ENCODE measurements at places on chromosomes 13 and 19.

DNA sequence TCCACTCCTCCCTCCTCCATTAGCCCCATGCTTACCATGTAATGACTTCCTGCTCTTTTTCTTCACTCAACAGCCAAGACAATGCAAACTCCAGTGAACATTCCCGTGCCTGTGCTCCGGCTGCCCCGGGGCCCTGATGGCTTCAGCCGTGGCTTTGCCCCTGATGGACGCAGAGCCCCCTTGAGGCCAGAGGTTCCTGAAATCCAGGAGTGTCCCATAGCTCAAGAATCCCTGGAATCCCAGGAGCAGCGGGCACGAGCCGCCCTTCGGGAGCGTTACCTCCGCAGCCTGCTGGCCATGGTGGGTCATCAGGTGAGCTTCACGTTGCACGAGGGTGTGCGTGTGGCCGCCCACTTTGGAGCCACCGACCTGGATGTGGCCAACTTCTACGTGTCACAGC, 2.9 kb upstream of the PPP1R37 start:
- no peak for DNase-seq

- DNase-seq: no peak
Observed at GRCh38 chr13:59459972-59460371, 703.8 kb downstream of the DIAPH3 start.

DNA sequence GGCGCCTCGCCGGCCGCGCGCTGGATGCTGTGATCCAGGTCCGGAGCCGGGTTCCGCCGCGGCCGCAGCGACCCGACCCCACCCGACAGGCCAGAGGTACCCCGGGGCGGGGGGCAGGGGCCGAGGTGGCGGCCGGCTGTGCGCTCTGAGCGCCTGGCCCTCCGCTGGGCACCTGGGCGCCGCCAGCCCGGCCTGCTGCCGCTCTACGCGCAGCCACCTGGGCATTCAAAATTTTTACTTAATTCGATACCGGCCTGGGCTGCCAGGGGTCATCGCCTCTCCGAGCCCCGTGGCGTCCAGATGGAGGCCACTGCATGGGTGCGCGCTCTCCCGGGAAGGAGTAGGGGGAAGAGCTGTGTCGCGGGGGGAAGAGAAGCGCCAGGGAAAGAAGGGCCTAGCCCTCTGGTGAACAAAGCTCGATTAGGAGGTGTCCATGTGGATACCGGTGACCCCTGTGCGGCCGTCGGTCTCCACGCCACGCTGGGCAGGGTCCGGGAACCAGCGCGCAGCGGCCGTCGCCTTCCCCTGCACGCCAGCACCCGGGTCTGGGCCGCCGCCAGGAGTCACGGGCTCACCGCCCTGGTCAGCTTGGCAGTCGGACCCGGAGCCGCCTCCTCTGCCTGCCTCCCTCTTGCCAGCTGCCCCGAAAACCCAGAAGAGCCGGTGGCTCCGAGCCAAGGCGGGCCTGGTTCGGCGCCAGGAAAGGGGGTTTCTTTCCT, 666 bp downstream of the BIVM start:
- DNase-seq: no peak

GRCh38 chr19:3420244-3420755, 53.9 kb downstream of the NFIC start:
- DNase-seq: no peak

DNA sequence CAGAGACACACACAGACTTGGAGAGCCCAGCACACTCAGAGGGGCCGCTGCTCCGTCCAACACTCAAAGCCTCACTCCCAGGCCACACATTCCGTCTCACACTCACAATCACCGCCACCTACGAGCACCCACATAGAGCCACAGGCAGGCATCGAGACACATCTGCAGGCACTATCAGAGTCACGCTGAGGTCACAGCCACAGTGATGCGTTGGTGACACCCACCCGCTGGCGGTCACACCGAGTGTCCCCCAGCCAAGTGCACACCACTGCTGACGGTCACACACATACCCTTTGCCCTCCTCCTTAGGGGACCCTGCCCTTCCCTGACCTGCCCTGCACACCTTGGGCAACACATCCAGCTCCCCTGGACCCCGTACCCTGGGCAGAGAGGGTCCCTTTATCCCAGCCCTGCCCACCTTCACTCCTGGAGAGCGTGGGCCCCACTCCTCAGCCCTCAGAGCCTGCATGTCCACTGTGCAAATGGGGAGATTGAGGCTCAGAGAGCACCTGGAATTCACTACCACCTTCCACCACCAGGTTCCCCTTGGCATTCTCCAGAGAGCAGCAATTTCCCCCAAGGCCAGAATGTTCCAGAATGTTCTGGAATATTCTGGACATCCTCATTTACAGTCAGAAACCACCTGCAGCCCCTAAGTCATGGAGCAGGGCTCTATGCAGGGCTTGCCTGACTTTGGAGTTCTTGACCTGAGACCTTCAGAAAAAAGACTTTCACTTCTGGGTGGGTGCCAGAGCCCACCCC, 5.4 kb downstream of the FUT5 start:
- DNase-seq: no peak

DNA sequence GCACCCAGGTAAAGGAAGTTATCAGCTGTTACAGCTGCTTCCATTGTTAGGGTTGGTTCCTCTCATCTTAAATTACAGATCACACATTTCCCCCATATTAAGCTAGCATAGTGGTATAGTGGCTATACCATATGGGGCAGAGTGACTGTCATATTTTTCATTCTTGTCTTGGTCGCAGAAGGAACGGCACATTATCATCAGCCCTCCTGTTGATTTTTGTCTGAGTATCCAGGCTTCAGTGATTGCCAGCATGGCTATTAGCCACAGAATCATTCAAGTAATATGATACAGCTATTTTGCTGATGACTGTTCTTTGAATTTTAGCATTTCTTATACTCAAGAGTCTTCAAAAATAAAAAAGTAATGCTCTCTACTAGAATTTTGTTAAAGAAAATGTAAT, 240.9 kb downstream of the LIG4 start:
- no peak for DNase-seq

DNA sequence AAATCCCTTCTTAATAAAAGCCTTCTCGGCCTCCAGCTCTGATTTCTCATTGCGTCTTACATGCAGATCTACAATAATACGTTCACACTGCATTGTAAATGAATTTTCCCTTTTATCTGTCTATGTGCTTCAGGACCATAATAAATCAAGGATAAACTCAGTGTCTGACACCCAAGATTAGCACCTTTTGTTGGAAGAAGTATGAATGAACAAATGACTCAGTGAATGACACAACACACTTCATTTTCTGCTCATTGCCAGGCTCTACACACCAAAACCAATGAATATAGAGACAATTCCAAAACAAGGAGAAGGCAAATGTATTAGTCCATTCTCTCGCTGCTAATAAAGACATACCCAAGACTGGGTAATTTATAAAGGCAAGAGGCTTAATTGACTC, 1224.4 kb downstream of the EFNB2 start:
- no peak for DNase-seq

DNA sequence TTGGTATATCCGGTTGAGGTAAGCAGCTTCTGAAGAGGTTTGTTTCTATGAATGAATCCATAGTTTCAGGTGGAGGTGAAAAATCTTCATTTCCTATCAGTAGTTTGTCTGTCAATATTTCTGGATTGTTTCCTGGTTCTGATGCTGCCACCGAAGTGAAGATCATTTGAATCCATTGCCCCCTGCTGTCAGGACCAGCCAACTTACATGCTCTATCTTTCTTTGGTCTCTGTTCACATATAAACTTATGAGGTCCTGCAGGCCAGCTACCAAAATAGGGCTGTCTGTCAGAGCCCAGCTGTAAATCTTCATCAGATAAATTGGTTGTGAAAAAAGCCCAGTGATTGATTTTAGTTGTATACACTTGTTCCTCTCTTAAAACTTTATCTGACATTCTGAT, 15.2 kb upstream of the N4BP2L1 start:
- DNase-seq: no peak

DNA sequence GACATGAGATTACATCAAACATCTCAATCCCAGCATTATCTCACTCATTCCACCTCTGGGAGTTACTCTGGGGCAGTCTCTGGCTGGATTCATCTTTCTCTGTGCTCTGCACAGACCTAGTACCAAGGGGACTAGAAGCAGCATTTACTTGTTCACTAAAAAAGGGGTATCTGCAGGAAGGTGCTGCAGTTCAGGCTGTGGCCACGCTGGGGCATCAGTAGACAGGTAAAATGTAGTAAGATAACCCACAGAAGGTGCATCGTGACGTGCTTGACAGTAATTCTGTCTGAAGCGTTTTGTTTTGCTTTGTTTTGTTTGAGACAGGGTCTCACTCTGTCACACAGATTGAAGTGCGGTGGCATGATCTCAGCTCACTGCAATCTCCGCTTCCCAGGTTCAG, 29.3 kb downstream of the ZNF564 start:
- no peak for DNase-seq

DNA sequence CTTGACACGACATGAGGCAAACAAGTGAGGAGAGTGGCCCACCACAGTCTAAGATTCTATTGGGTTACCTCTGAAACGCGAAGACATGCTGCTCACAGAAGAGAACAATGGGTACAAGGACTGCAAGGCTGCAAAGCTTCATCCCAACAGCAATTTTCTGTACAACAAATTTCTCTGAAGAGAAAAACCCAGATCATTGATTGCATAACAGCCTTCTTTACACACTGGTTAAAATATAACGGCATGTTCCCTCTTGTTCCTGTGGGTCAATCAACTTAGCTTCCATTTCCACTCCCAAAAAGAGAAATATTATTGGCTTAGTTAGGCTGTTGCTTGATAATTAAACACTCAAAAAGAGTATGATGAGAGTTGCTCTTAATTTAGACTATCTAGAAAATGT, at the start of gene CPB2:
Gene CPB2 (minus strand): TSS at position 166 of the 400 bp plus-strand sequence. CDS start 24 bp downstream, at position 142.
- no peak for DNase-seq

GRCh38 chr13:40981949-40982348, 37.2 kb downstream of the ELF1 start:
- DNase-seq: no peak

DNA sequence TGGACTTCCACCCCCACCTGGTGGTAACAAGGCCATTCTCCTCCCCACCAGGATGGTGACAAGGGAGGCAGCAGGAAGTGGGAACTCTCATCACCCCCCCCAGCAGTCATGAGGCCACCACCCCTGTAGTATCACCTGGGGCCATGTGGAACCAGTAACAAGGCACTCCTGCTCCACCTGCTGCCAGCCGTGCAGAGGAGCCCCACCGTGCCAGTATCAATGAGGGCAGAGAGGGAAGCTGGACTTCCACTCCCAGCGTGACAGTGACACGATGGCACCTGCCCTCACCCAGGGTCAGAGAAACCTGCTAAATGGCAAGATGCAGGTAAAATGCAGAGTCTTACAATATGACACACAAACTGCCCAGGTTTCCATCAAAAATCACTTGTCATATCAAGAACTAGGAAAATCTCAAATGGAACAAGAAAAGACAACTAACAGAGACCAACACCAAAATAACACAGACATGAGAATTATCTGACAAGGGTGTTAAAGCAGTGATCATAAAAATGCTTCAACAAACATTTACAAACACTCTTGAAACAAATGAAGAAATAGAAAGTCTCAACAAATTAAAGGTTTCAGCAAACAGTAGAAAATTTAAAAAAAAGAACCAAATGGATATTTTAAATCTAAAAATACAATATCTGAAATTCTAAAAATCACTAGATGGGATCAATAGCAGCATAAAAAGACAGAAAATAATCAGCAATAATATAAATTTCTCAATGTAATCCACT, 9.1 kb upstream of the SPACA7 start:
- DNase-seq: no peak

GRCh38 chr13:104949840-104950740, 1585.4 kb downstream of the EFNB2 start:
- DNase-seq: no peak

DNA sequence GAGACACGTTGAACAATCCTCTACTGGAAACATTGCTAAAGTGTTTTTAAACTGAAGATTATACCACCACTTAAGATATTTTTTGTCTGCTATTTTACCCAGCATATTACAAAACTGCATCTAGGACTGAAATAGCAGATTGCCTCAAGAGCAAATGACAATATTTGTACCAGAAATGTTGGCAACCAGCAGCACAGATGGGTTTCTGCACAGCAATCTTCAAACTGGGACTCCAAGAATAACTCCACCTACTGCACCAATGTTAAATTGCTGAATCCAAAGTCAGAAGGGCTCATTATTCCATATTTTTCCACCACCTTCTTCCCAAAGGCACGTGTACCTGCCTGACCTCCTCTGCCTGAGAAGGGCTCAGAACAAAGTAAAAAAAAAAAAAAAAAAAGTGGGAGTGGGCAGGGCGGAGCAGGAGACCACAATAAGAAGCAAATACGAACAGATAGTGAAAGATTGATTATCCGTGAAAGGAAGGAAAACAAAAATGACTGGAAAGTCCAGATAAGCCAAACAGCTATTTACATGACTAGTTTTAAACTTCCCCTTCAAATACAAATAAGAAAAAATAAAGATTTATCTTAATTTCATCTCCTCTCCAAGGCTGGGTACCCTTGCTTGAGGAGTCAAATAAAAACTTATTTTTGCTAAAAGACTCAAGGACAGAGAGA, 79.4 kb downstream of the FOXO1 start:
- DNase-seq: no peak

DNA sequence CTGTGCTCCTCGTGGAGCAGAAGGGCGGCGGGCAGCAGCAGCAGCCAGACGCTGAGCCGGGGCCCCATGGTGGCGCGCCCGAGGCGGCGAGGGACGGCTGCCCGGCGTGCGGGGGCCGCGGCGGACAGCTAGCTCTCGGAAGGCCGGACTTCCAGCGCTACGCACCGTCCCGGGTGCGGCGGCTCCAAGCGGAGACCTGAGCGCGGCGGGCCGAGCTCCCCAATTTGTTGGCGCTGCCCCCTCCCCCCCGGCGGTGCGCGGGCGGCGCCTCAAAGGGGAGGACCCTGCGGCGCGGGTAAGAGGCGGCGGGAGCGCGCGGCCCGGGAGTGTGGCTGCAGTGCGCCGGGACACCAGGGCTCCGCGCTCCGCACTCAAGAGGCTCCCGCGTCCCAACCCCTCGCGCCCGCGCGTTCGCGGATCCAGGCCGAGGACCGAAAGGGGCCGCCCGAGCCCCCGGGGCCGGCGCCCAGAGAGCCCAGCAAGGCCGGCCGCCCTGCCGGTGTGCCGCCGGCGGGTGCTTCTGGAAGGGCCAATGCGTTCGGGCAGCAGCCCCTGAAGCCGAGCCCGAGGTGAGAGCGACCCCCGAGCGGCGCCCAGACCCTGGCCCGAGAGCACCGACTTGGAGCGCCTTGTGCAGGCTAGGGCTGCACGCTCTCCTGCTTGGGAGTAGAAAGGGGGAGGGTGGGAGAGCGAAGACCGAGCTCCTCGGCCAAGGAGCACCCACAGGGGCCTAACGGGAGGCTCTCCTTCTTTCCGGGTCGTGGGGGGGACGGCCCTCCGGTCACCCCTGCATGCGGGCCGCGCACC, at the start of the genes COL4A1 and COL4A2:
Gene COL4A1 (minus strand): TSS at position 198 of the 807 bp plus-strand sequence. CDS start 130 bp downstream, at position 68.
Gene COL4A2 (plus strand): TSS at position 325 of the 807 bp plus-strand sequence. CDS start 620 bp downstream, outside the sequence.
- no peak for DNase-seq

GRCh38 chr19:5993648-5994358, 15.9 kb upstream of the RANBP3 start:
- DNase-seq: no peak

GRCh38 chr19:53730391-53730790, 93.7 kb downstream of the NLRP12 start:
- DNase-seq: no peak

DNA sequence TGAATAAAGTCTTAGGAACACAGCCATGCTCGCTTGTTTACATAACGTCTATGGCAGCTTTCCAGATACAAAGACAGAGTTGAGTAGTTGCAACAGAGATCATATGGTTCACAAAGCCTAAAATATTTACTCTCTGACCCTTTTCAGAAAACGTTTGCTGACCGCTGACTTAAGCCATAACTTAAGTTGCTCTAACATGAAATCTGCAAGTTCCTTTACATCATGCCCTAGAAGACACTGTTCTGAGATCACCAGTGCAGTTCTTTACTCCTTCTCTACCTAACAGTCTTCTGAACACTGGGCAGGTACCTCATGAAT, 166.4 kb downstream of the DCLK1 start:
- no peak for DNase-seq
